Cerebellum (tissue), 4 donors: ENCODE measurements at places on chromosomes 5 and 9. TPM values are rescaled to one million over a fixed set of nuclear protein-coding genes. Genes with fewer than 3 reads are reported as not detected.

Gene IL4
- total RNA-seq, result not detected

Gene ZNF366
- 1.1 TPM for total RNA-seq

Gene AIF1L
- total RNA-seq, result 24.2 TPM

Gene PCDHGB6
- 21.7 TPM for total RNA-seq

DNA sequence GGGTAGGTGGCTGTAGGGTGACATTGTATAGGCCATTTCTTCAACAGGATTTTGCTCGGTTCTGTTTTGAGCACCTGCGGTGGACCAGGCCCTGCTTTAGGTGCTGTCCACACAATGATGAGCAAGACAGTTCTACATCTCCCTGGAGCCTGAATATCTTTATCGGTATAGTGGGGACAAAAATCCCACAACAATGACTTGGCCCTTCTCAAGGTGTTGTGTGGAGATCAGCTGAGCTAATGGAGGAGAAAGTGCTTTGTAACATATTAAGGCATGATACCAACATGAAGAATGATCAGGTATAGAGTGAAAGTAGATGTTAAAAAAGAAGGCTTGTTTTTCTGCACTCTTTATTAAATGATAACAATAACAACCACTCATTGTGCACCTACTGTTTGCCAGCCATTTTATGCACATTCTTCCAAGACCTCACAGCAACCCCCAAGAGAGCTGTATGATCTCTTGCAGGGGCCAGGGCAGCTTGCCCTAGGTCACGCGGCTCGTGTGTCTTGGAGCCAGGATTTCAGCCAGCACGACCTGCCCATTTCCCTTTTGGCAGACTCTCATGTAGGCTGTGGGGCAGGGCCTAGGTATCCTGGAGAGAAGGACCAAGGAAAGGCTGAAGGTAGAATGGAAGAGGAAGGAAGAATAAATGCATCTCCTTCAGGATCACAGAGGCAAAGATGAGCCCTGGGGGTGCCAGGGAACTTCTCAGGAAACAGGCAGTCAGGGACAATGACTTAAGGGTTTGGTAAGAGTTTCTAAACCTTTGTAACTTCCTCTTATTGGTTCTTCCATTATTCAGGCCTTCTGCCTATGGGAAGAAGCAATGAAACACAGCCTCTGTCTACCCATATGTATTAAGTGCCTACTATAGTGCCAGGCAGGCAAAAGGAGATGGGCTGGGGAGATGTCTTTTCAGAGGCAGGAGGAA is 50.0 kb upstream of the PPARGC1B start:
- DNase-seq, result no peak

DNA sequence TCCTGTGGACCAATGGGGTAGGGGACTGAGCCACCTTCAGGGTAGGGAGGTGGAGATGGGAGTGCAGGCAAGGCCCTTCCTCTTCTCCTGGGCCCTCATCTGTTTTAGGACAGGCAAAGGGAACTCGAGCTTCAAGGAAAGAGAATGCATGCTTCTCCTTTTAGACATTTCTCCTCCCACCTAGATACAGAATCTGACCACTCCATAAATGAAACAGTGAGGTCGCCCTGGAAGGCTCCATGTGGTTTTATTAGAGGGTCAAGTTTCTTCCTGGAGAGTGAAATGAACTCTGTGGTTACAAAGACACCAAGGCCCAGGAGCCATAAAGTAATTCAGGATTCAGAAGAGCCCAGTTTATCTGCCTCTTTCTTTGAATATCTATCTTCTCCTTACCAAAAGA is 14.9 kb downstream of the LHFPL2 start:
- no peak for DNase-seq

Gene RANBP3L
- 8.0 TPM for total RNA-seq

- no peak for DNase-seq
These were observed 278.9 kb downstream of the EFNA5 start for GRCh38 chr5:107391787-107392186.

- no peak for DNase-seq
These were observed 63.9 kb downstream of the C9orf152 start for GRCh38 chr9:110143950-110144545.
